AML-193 (cell line): ENCODE measurements at places on chromosomes 3 and 15.

- DNase-seq = no peak
These were observed 13.6 kb downstream of the IGDCC4 start for GRCh38 chr15:65409036-65409631.

- no peak for DNase-seq
These were observed 41.4 kb downstream of the COL6A6 start for GRCh38 chr3:130558366-130558765.

GRCh38 chr3:83953417-83954089 is 1005.2 kb upstream of the CADM2 start:
- no peak for DNase-seq

GRCh38 chr3:57627976-57628375 is 30.8 kb upstream of the ARF4 start:
- DNase-seq = no peak

- DNase-seq = no peak
These were observed 29.0 kb downstream of the PTPN23 start for GRCh38 chr3:47409688-47410416.

GRCh38 chr3:127165036-127165435 is 27.9 kb upstream of the PRR23E start:
- no peak for DNase-seq

- no peak for DNase-seq
These were observed 388.5 kb downstream of the MAGI1 start for GRCh38 chr3:65650247-65650646.

DNA sequence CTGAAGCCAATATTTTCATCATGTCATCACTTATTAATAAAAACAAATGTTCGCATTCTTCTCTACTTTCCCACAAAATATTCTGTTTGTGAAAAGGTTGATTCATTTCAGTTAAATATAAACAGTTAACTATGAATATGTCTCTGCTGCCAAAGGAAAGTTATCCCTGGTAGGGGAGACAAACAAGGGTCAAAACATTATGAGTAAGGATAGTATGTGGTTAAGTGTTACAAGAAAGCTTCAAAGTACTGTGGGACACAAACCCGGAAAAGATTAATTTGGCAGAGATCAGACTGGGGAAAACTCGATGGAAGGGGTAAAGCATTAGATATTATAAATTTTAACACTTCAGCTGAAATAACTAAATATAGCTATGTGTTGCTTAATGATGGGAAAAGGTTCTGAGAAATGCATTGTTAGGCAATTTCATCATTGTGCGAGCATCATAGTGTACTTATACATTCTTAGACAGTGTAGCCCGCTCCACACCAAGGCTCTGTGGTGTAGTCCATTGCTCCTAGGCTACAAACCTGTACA is 436.5 kb upstream of the TBL1XR1 start:
- no peak for DNase-seq

- no peak for DNase-seq
These were observed 3.6 kb upstream of the PRRT3 start for GRCh38 chr3:9955611-9956352.

DNA sequence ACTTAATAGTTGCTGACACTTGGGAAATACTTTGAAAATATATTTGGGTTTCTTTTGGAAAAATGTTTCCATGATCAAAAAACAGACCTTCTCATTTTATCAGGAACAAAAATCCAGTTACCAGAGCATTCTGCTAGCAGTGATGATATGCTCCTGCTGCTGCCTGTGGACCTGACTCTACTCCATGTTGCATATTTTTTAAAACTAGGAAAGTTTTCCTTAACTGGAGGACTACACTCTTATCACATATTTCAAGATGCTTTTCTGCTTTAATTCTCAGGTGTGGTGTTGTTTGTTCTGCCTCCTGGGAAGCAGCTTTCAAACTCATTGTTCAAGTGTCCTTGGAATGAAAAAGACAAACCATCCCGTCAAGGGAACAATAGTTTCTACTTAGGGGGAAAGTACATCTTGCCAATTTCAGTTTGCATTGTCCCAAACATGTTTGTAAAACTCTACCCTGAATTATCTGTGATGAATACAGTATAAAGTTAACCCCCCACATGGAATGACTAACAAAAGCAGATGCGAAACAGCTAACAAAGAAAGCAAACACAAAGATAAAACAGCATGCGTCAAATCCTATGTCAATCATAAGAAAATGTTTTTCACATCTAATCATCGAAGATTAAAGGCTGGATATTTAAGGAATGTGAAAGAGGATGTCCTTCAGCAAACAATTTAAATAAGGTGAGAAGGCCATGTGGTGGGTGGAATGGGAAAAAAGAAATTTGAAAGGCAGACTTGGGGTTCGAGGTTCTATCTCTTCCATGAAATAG is 40.1 kb upstream of the PSMD6 start:
- no peak for DNase-seq

GRCh38 chr3:101900316-101900715 is 51.0 kb downstream of the NFKBIZ start:
- DNase-seq = no peak

GRCh38 chr15:57460208-57460816 is 84.0 kb downstream of the CGNL1 start:
- DNase-seq = no peak

DNA sequence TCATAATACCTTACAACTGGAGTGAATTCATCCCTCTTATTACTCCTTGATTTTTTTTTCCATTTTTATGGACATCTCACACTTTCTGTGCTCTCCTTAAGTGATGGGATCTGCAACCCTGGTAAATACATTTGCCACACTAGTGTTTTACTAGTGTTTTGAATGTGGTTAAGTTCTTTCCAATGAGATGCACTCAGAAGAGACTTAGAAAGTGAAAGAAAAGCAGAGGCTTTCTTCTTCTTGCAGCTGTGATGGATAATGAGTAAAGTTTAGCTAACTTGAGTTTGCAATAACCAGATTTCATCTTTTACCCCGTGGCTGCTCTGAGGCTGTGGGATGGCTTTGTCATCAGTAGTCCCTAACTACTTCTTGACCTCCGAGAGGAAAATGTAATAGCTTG is 1248.4 kb downstream of the NSUN3 start:
- no peak for DNase-seq

DNA sequence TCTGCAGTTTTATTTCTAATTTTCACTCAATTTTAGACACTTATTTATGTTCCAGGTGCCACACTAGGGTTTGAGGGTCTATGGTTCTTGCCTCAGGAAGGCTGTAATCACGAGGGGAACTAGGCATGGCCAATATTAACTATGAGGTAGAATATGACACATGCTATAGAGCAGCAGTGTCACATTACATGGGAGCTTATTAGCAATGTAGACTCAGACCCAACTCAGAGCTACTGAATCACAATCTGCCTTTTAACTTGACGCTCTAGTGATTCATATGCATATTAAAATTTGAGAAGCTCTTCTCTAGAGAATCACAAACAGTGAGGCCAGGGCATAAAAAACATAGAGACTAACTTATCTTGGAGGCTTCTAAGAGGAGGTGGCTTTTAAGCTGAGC is 32.8 kb upstream of the MRPL3 start:
- DNase-seq = no peak

DNA sequence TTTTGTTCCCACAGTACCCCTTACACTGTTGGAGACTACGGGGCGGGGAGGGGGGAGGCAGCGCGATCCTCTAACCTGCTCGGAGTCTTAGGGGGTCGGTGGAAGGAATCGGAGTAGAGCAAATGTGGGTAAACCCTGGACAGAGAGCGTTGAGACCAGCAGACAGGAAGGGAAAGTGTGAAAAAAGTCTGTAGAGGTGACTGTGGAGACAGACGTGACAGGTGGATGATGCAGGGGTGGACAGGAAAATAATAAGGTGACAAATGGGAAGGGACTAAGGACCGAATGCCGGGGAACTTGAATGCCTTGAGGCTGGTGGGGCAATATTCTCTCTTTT is 424 bp downstream of the EAF2 start:
- DNase-seq = no peak
